Dermis blood vessel endothelial cell (primary cell): ENCODE measurements at places on chromosomes 2 and 18. TPM values are rescaled to one million over a fixed set of nuclear protein-coding genes. Genes with fewer than 3 reads are reported as not detected.

DNA sequence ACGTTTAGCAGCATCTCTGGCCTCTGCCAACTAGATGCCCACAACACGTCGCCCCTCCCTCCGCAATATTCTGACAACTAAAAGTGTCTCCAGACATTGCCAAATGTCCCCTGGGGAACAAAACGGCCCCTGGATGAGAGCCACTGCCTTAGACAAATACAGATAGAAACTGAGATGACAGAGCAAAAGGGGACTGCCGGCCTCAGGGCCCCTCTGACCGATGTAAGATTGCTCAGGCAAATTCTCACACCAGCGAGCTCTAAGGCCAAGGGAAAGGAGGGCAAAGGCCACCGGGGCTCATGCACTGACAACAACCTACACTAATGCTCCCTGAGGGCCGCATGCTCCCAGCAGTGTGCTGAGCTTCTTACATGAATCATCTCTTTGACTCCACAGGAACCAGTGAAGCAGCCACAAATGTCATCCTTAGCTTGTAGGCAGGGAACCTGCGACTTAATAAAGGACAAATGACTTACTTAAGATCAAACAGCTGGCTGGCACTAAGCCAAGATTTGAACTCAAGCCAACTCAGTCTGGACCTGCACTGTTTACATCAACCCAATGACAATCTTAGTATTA lies 228.5 kb downstream of the TTC32 start:
- peak; percentile 18 for DNase-seq

GRCh38 chr2:177289824-177290628 lies 25.5 kb upstream of the NFE2L2 start:
- DNase-seq: no peak

DQX1 gene
- total RNA-seq: not detected in 2 replicates

GRCh38 chr2:86323273-86324021 lies 14.0 kb downstream of the REEP1 start:
- no peak for DNase-seq

DNA sequence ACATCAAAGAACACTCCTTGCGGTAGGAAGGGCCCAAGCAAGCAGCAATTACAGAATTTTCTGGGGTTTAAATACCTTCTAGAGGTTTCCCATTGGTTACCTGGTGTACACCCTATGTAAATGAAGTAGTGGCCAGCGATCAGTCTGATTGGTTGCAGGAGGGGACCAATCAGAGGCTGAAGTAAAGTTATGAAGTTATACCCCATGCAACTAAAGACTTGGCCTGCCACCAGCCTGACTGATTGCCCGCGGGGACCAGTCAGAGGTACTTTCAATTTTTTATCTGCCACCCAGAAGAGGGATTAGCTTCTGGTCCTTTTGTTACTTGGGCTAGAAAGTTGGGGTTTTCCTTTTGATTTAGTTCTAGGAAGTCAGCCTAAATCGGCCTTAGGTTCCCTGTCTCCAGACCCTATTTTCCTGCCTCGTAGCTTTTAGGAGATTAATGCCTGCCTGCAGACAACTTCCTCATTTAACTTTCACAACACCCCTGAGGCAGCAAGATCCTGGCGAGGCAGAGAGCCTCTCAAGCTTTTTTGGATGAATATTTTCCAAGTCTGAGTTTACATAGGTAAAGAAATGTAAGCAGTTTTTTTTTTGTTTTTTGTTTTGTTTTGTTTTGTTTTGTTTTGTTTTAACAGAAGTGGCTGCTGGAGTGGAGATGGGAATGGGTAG lies 1.5 kb upstream of the DGUOK start:
- no peak for DNase-seq

FNDC4 gene
- 14.5 and 17.9 TPM in 2 replicates for total RNA-seq

GRCh38 chr2:147368306-147368705 lies 476.5 kb upstream of the ACVR2A start:
- DNase-seq: no peak

DNA sequence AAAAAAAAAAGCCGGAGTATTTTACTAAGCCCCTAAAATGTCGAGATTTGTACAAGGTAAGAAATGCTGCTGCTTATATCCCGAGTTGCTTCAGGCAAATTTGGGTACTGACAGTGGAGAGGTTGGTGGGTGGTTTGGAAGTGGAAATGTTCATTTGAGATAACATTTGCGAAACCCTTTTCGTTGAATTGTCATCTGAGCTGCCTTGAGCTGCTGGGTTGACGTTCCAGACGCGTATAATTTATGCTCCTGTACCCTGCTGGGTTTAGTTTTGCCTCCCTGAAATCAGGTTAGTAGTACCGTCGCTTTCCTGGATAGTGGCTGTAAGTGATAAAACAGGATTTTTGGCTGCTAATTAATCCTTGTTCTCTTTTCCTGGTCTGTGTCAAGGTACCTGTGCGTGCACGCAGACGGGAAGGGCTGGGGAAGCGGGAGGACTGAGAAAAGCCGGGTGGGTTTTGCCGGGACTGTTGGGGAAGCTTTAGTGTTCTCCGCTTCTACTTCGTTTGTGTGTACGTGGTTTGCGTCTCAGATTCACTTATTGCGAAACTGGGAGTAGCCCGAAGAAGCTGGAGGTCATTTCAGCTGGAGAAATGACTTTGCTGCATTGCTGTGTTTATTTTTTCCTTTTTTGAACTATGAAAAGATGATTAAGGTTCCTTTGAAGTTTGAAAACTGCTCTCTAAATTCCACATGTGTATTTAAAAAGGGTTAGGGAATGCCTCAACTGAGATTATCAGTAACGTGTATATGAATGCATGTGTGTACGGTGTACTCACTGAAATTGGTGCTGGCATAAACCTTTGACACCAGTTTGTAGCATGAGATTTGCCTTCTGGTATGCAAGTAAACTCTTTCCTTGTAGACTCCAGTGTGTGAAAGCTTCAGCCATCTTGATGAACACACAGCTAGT lies 709 bp downstream of the UGP2 start:
- peak; percentile 39 for DNase-seq

GRCh38 chr2:5951471-5951870 lies 259.3 kb downstream of the SOX11 start:
- no peak for DNase-seq

GRCh38 chr2:44267796-44268648 lies 7.3 kb upstream of the SLC3A1 start:
- no peak for DNase-seq

CYP27C1 gene
- not detected in 2 replicates for total RNA-seq

TNS1 gene
- total RNA-seq: 45.8 and 65.6 TPM in 2 replicates

DNA sequence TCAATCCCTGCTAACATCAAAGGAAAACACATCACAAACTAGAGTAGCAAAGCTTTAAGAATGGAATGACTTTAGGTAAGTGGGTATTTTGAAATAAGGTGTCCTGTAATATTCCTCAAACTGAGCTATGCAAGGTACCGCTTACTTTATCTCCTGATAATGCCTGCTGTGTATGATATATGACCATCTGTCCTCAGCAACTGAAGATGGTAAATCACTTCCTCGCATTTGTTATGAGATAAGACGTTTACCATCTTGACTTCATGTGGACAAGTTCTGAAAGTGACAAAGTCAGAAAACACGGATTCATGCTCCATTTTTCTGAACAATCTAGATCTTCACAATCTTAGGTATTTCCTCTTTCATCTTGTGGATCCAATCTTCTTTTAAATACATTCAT lies 49.3 kb upstream of the PTPRM start:
- no peak for DNase-seq

GRCh38 chr2:209208211-209208610 lies 215.6 kb upstream of the MAP2 start:
- no peak for DNase-seq

DNA sequence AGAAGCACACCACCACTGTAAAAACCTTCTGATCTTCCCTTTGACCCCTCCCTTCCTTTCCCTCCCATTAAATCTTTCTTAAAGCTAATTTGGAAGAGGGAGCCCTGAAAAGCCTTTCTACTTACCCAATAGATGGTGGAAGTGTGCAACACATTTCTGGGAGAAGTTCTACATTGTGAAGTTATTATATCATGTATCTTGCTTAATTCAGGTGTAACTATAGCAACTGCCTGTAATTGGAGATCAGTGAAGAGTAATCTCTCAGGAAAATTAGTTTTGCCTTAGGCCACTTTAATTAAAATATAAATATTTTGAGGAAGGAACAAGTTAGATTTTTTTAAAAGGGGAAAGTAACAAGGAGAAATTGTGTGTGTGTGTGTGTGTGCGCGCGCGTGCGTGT lies 266.0 kb downstream of the SH3BP4 start:
- DNase-seq: no peak

- DNase-seq: no peak
Measured at GRCh38 chr2:11569636-11570035, 35.8 kb downstream of the GREB1 start.

GRCh38 chr2:178391701-178392100 lies 59.3 kb downstream of the PRKRA start:
- DNase-seq: no peak

GCG gene
- not detected in 2 replicates for total RNA-seq

GRCh38 chr18:25443776-25444175 lies 91.8 kb upstream of the ZNF521 start:
- DNase-seq: no peak

- DNase-seq: no peak
Measured at GRCh38 chr2:185147361-185147760, 549.0 kb downstream of the ZNF804A start.

IKZF2 gene
- total RNA-seq: 0.68 and 1.6 TPM in 2 replicates

- DNase-seq: peak; percentile 12
Measured at GRCh38 chr2:220394433-220394832, 767.0 kb downstream of the SLC4A3 start.

- DNase-seq: no peak
Measured at GRCh38 chr18:24063121-24063731, 48.7 kb downstream of the TTC39C start.

- peak; percentile 65 for DNase-seq
Measured at GRCh38 chr2:74333175-74333574, 10.0 kb downstream of the SLC4A5 start.

- no peak for DNase-seq
Measured at GRCh38 chr2:62472312-62472711, 33.7 kb downstream of the TMEM17 start.

RESP18 gene
- total RNA-seq: not detected in 2 replicates

DNA sequence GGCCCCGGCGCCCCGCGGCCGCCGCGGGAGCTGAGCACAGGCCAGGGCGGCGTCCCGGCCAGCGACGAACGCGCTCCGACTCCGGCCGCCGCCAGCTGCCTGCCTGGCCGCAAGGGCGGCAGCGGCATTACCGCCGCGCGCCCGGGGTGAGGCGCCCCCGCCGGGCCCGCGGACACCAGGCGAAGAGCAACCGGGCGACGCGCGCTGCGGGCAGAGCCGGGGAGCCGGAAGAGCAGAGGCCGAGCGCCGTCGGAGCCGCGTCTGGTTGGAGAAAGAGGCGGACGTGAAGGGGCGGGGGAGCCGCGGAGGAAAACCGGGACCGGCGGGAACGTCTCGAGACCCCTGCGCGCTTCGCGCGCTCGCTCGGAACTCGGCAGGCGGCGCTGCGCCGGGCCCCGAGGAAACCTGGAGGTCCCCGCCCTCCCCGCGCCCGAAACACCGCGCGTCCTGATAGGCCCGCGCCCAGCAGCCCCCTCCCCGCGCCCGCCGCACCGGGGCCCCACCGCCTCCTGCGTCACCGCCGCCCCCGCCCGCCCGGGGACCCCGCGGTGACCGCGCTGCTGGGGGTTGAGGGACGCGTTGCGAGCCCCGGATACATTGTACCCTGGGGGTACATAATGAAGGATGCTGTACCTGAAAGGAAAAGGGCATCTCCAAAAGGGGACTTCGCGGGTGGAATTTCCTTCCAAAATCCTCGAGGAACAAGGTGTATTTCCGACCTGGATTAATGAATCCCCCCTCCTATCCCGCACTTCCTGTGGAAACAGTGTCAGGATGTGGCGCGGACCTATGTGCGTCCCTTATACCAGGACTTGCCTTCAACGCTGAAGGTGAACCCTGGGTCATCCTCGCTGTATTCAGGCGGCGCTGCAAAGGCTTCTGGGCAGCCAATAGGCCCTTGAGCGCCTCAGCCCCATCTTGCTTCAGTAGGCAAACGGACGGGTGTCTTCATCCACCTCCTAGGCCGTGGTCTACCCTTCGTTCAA lies 1.0 kb upstream of the B4GALT6 start:
- peak; percentile 84 for DNase-seq

DNA sequence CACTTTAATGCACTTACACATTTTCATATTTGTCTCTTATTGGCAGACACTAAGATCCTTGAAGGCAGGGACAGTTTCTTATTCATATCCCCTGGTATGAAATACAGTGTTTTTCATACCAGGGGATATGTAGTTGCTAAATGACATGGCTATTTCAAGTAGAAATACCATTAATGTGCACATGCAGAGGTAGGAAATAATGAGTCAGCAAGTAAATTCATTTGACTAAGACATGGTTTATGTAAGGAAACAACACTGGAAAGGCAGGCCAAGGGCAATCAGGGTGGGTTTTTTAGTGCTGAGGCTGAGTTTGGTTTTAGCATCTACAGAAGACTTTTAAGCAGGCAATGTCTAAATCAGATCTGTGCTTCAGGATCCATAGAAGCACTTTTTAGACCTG lies 155.9 kb downstream of the WDPCP start:
- DNase-seq: peak; percentile 62

- no peak for DNase-seq
Measured at GRCh38 chr2:216741223-216741593, 45.9 kb upstream of the IGFBP5 start.

IL36B gene
- not detected in 2 replicates for total RNA-seq

CASP10 gene
- total RNA-seq: 68.7 and 94.8 TPM in 2 replicates

RAD51AP2 gene
- total RNA-seq: not detected in 2 replicates

DNA sequence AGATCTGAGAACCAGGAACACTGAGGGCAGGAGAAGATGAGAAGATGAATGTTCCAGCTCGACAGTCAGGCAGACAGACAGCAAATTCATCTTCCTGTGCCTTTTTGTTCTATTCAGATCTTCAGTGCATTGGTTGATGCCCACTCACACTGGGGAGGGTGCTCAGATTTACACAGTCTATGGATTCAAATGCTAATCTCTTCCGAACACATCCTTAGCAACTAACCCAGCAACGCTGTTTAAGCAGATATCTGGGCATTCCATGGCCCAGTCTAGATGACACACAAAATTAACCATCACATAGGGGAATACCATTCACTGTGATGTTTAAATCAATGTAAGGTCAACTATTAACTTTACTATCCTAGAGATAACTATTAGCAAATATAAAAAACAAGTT lies 571.9 kb downstream of the NYAP2 start:
- no peak for DNase-seq

DNA sequence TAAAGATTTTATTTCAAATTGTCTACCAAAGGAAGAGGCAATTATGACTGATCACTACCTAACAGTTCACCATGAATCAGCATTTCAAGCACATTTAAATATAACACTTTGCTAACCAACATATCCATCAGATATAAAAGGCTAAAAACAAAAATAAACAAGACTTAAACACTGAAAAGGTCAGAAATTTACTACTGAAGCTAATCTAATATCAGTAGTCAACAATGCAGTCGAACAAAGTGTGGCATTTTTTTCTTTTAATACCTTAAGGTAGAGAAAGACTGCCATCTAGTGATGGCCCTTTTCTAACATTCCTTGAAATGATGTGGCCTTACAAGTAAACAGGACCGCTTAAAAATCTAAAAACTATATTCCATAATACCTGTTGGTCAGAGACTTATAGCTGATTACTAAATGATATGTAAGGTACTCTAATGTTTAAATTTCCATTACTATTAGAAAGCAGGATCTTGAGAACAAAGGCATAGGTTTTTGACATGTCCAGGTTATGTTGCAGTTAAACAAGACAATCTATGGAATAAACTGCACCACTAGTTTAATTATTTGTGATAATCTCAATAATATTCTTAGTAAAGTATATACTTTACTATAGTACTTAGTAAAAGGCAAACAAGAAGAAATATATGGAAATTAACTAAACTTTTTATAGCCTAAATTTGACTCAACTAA lies 80.0 kb downstream of the EXOC6B start:
- peak; percentile 86 for DNase-seq

- no peak for DNase-seq
Measured at GRCh38 chr2:53562407-53562806, 205.2 kb upstream of the CHAC2 start.

- no peak for DNase-seq
Measured at GRCh38 chr2:168114619-168115018, 132.8 kb downstream of the STK39 start.
